ENCODE measurements at places on chromosomes 4 and X. TPM values are rescaled to one million over a fixed set of nuclear protein-coding genes. Genes with fewer than 3 reads are reported as not detected.

STAP1 gene
- total RNA-seq: 31.0 TPM

DUX4 gene
- total RNA-seq: not detected

POU3F4 gene
- not detected for total RNA-seq

PIR gene
- 1.3 TPM for total RNA-seq

NPNT gene
- not detected for total RNA-seq

TLR10 gene
- 0.23 TPM for total RNA-seq

EIF2S3 gene
- 199 TPM for total RNA-seq

ARMCX5 gene
- total RNA-seq: 5.7 TPM

LDB2 gene
- not detected for total RNA-seq

ADGRL3 gene
- total RNA-seq: not detected

FAM156B gene
- total RNA-seq: 12.9 TPM

MCTS1 gene
- 51.1 TPM for total RNA-seq

ASB12 gene
- not detected for total RNA-seq

SSX3 gene
- total RNA-seq: not detected

FGFR3 gene
- total RNA-seq: 0.27 TPM

CD38 gene
- 87.4 TPM for total RNA-seq

PLP1 gene
- total RNA-seq: not detected

EPGN gene
- 0.23 TPM for total RNA-seq

GAGE2A gene
- total RNA-seq: not detected

MTMR8 gene
- total RNA-seq: 4.9 TPM

DMP1 gene
- not detected for total RNA-seq
